Mucosa of gallbladder (tissue), 1 donor: ENCODE measurements at places on chromosomes 6 and 20. TPM values are rescaled to one million over a fixed set of nuclear protein-coding genes. Genes with fewer than 3 reads are reported as not detected.

Gene PPARD
- 27.9 TPM for total RNA-seq

Gene OR12D3
- total RNA-seq, result not detected

Gene FGD2
- total RNA-seq, result 20.5 TPM

Gene BFSP1
- total RNA-seq, result 1.2 TPM

Gene DPPA5
- not detected for total RNA-seq

Gene DEF6
- total RNA-seq, result 19.5 TPM

Gene RIN2
- total RNA-seq, result 88.7 TPM

Gene ANKEF1
- total RNA-seq, result 8.2 TPM

Gene EGFL8
- total RNA-seq, result 13.6 TPM

Gene PRL
- total RNA-seq, result not detected

Gene OPRM1
- total RNA-seq, result not detected

Gene SLC22A23
- 46.0 TPM for total RNA-seq

Gene SNAI1
- 3.2 TPM for total RNA-seq

Gene LY6G6D
- total RNA-seq, result not detected
